ENCODE measurements at places on chromosomes 2 and 18.
A peak's percentile ranks its signal among the peaks of the same experiment; 100 is the strongest.

DNA sequence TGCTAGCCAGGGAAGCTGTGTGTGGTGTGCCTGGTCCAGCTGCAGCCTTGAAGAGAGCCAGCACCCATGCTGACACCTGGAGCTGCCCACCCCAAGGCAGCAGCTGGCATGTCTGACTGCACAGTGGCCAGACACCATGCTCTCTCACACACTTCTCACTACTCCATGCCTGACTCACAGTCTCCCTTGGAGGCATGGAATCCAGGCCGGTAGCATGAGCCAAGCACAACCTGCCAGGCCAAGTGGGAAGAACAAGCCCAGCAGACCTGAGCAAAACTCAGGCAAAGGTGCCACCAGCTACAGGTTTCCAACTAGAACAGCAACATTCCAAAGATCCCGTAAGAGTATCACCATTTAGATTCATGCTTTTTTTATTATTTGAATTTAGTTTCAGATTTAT is 625.3 kb upstream of the LRRTM4 start:
- DNase-seq: no peak

- peak; percentile 50 for DNase-seq
Measured at GRCh38 chr2:714005-714741, 37.0 kb upstream of the TMEM18 start.

DNA sequence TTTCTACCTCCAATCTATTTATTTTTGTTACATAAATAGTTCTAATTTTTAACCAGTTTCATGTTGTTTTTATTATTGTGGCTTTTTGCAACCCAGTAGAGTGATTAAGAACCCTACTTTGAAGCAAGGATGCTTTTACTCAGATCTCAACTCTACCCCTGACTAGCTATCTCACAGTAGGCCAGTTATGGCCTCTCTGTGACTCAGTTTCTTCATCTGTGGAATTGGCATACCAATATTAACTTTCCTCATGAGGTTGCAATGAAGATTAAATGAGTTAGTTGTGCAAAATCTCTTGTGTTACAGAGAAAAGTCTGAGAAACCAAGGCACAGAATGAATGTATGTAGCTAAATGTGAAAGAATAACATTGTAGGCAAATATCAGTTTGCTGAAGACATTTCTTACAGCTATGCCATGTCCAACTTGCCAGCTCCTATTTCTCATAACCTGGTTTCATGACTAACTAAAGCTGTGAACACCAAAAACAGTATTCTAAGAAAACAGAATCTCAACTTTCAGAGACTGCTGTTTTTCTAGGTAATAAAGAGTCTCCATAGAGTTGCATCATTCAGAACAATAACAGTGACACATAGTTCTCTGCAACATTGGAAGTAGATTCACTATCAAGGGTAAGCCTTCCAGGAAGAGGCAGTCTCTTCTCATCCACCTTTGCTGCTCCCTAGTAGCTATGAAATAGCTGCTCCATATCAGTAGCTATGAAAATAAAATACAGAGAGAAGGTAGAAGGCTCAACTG is 33.2 kb upstream of the CYTIP start:
- peak; percentile 87 for DNase-seq

- no peak for DNase-seq
Measured at GRCh38 chr2:144495227-144496091, 24.5 kb downstream of the ZEB2 start.

DNA sequence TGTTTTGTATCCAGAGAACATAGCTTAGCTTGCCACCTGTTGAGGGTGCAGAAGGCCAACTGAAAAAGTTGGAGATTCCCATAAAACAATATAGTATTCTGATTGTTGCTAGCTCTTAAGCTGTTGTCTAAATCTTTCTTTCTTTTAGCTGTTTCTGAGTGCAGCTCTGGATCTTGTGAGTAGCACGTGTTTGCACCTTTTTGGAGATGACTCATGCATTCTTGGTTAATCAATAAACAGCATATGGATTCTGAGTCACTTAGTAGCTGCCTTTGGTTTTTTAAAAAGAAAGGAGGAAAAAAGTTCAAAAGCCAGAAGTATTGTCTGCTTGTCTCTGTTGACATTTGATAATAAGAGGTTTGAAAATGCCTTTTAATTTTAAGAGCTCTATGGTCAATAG is 483.0 kb upstream of the FSIP2 start:
- DNase-seq: no peak

GRCh38 chr18:46009125-46009840 is 42.2 kb upstream of the EPG5 start:
- no peak for DNase-seq

GRCh38 chr2:181188605-181189004 is 208.2 kb downstream of the UBE2E3 start:
- no peak for DNase-seq

DNA sequence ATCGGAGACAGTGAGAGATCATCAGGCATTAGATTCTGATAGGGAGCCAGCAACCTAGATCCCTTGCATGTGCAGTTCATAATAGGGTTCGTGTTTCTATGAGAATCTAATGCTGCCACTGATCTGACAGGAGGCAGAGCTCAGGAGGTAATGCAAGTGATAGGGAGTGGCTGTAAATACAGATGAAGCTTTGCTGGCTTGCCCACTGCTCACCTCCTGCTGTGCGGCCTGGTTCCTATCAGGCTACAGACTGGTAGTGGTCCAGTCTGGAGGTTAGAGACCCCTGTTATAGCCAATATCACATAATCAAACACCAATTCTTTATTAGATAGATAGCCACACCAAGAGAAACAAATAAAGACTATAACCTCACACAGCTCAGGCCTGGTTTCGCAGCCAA is 51.0 kb upstream of the NBEAL1 start:
- DNase-seq: no peak

GRCh38 chr18:22324191-22325131 is 93.3 kb downstream of the CTAGE1 start:
- no peak for DNase-seq

GRCh38 chr2:53600815-53601214 is 166.8 kb upstream of the CHAC2 start:
- no peak for DNase-seq

DNA sequence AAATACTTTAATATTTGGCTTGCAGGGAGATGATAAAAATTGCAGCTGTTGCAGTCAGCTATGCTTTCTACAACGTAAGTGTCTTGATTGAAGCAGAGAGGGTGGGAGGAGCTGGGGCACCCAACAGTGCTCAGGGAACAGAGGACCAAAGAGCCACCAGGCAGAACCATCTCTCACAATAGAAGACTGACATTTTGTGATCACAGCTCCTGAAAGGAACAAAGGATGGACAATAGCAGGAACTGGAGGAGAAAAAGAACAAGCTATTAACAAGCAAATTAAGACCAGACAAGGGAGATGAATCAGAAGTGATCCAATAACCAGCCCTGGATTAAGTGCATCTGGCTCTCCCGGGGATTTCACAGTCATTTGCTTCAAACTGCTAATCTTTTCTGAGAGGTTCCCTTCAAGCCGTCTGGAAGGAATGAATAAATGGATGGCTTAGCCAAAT is 65.7 kb upstream of the SMAD2 start:
- DNase-seq: no peak

DNA sequence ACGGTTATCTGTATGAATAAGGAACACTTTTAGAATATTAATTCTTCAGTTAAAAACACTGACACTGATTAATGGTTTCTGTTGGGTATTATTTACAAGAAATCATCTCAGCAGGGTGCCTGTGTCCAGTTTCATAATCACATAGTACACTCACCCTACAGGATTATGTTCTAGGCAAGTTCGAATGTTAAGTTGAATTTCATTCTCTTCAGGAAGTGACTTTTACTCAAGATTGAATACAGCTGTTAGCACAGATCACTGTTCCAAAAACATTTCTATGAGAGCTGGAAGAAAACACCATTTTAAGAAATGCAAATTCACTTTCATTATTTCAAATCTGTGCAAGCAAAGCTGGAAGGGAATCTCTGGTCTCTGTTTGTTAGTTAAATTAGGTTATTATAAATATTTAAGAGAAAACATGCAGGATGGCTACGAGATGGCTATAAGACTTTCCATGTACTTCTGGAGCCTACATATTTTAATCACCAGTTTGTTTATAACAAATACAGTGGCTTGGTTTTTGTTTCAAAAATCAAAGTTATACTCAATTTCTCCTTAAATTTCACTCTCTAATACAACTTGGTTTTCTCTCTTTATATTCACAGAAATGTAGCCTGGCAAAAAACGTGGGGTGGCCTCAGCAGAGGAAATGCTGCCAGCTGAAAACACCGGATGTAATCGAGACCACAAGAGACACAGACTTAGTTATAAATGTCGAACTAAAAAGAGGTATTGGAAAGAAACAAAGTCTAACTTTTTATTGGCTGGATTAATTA is 65.8 kb downstream of the RBMS1 start:
- peak; percentile 69 for DNase-seq

DNA sequence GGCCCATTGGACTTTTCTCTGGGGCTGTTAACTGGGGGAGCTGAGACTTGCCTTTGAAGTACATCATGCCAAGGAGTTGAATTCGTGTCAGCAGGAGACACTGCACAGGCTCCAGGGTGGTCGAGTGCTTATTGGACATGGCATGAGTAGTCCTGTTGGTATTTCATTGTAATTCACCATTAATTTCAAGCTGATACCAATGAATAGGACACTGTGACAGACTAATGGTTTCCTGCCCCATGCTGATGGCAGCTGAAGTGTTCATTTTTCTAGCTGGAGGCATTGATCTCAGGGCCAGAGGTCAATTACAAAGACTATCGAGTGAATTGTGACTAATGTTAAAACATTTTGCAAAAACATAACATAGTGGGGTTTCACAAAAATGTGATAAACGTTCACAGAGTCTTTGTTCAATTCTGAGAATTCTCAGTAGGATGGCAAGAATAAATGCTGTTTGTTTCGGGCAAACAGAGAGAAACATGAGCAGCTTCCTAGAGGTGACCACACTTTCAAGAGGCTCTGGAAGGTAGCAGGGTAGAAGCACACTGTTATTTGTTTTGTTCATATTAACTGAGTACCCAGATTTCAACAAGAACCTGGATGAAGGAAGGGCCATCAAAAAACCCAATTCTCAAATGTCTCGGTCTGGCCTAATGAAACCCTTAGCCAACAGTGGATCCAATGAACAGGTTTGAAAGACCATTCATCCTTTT is 90.6 kb upstream of the ARL4C start:
- no peak for DNase-seq

DNA sequence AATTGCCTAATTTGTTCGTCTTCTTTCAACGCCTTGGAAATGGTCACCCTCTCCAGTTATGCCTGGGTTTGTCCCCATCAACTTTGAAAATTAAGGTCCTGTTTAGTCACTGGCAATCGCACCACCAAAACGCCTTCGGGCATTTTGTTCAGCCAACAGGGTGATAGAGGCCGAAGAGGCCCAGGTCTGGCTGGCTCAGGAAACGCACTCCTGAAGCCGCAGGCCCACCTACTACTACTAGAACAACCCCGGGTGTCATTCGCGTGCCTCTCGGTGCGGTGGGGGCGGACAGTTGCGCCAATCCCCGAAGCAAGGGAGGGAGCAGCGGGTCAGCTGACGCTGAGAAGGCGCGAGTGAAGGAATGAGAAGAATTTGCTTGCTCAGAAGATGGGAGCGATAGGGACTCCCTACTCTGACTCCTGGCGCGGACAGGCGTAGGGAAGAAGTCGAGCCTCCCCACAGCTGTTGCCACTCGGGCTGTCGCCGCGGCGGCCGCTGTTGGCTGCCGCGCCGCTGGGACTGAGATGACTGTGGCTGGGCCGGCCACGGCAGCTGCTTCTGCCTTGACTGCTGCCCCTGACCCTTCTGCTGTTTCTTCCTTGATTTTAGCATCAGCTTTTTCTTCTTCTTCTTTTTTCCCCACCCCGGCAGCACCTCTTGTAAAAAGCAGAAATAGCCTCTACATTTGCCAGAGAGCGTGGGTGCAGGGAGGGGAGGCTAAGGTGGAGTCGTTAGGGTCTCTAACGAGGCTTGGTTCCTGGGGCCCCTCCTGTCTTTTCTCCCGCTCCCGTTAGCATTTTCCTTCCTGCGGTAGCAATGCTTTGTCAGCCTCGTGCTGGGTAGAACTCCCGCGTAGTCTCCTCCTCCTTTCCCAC is 387.6 kb downstream of the FIGN start:
- no peak for DNase-seq

- DNase-seq: peak; percentile 82
Measured at GRCh38 chr2:230781130-230781797, 68.6 kb downstream of the CAB39 start.

- peak; percentile 29 for DNase-seq
Measured at GRCh38 chr18:49041435-49042245, 90.9 kb upstream of the SMAD7 start.

DNA sequence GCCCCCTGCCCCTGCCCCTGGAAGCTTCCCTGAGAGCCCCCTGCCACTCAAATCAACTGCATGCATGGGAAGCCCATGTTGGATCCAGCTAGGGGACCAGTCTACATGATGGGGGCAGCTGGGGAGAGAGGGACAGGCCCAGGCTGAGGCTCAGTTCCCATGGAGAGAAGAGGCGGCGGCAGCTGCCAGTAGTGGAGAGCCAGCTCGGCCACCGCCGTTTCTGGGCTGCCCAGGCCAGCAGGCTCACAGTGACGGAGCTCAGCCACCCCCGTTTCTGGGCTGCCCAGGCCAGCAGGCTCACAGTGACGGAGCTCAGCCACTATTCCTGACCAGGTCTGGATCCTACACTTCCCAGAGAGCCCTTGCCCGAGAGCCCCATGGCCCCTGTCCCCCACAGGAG is 3.6 kb downstream of the MAB21L4 start:
- no peak for DNase-seq

DNA sequence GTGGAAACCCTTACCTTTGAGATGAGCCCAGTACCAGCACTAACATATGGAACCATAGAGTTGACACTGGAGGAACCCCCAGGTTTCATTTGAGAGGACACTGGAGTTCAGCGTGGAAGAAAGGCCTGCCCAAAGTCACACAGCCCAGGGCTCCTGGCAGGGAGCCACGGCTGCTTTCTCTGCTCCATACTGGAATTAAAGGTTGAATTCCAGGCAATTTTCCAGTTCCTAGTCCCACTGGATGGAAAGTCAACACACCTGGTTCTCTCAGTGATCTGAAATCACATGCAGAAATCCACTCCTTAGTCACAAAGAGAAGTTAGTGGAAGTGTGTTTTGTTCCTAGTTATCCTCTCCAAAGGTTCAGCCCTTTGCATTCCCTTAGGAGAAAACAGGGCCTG is 336.1 kb upstream of the SKOR2 start:
- no peak for DNase-seq

DNA sequence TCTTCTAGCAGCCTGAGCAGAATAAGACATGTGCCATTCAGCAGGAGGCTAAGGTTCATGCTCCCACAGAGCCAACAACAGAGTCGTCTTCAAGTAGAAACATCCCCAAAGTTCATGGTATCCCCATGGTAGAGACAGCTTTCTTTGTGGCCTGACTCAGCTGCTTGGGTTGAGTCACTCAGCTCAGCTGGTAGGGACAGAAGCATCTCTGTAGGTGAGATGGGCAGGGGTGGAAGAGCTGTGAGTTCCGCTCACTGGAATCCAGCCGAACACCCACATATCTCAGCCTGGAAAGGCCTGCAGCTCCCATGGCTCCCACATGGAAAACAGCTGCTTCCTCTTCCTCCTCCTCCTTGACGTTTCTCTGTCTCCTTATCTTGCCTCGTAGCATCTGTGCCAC is 792.7 kb downstream of the RNF144A start:
- no peak for DNase-seq

- DNase-seq: no peak
Measured at GRCh38 chr2:14806613-14807012, 174.1 kb downstream of the LRATD1 start.

GRCh38 chr2:27875089-27875881 is 14.9 kb downstream of the RBKS start:
- no peak for DNase-seq

GRCh38 chr2:25414781-25415180 is 73.1 kb upstream of the DNMT3A start:
- DNase-seq: no peak

- DNase-seq: no peak
Measured at GRCh38 chr2:130864830-130865800, 28.4 kb downstream of the ARHGEF4 start.

Measured in activated CD4-positive, alpha-beta T cell treated with anti-CD3 and anti-CD28 coated beads, Interleukin-2, amount 50 U/mL, for 16 hours (primary cell).